ENCODE measurements at places on chromosomes 13 and 19.

GRCh38 chr13:19766591-19766990 lies 16.2 kb downstream of the PSPC1 start:
- DNase-seq: no peak

DNA sequence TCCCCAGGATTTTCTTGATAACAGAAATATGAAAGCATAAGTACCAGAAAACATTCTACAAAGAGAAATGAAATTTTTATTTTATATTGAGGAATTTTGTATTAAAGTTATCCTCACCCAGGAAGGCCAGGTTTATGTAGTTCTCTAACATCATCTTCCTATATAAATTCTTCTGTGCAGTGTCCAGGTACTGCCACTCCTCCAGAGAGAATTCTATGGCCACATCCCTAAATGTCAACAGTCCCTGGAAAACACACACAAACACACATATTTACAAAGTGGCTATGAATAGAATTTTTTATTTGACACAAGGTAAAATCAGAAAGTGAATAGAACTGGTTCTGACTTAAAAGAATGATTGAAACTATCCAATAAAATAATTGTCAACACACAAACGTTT lies 110.5 kb upstream of the ZNF91 start:
- no peak for DNase-seq

- no peak for DNase-seq
Measured at GRCh38 chr13:30639671-30640070, 22.0 kb downstream of the USPL1 start.

- no peak for DNase-seq
Measured at GRCh38 chr13:75968103-75968838, 332.1 kb downstream of the LMO7 start.

- DNase-seq: no peak
Measured at GRCh38 chr19:30374865-30375552, 2.8 kb downstream of the ZNF536 start.

DNA sequence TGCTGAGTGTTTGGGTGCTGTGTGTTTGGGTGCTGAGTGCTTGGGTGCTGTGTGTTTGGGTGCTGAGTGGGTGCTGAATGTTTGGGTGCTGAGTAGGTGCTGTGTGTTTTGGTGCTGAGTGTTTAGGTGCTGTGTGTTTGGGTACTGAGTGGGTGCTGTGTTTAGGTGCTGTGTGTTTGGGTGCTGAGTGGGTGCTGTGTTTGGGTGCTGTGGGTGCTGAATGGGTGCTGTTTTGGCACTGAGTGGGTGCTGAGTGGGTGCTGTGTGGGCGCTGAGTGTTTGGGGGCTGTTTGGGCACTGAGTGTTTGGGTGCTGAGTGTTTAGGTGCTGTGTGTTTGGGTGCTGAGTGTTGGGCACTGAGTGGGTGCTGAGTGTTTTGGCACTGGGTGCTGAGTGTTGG lies 48.5 kb upstream of the F7 start:
- DNase-seq: no peak

DNA sequence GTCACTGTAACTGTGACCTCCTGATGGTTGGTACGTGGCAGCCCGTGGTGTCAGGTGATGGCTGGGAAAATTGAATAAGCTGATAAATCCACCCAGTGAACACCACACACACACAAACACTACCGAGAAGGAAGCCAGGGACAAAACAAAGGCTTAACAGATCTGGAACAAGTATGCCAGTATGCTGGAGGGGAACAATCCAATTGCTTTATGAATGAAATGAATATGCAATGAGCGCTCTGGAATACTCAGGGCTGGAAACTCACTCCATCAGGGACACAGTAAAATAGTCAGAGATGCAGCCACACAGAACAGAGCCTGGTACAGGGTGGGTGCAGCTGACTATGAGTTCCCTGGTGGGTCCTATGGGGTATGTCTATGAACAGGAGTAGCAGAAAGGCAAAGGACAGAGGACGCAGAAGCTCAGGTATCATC lies 16.7 kb downstream of the TMTC4 start:
- no peak for DNase-seq

DNA sequence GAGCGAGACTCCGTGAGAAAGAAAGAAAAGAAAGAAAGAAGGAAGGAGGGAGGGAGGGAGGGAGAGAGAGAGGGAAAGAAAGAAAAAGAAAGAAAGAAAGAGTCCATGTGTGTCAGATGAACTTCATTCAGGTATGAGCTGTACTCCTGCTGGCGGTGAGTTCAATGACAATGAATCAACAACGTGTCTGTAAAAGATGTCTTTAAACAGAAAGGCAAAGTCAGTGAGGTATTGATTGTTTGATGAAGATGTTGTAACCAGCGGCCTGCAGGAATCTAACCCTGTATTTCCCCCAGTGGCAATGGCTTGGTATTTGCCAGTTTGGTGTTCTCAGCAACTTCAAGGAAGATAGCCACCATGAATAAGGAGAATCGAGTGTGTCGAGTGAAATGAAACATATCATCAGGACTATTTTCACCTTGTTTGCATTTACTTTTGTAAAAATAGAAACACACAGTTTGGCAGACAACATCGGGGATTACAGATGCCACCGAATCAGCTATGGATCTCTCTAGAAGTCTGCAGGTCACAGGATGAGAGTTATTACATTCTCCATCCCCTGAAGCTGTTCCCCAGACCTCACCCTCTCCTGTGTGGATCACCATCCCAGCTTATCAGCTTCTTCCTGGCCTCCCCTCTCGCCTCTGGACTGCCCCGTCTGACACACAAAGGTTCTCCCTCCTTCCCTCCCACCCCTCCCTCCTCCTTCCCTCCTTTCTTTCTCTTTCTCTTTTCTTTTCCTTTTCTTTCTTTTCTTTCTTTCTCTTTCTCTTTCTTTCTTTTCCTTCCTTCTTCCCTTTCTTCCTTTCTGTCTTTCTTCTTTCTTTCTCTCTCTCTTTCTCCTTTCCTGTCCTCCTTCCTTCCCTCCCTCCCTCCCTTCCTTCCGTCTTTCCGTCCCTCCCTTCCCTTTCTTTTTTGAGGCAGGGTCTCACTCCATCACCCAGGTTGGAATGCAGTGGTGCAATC lies 8.2 kb upstream of the SBK3 start:
- no peak for DNase-seq

- no peak for DNase-seq
Measured at GRCh38 chr13:27425158-27425917, 919 bp downstream of the GTF3A start.
